ENCODE measurements at places on chromosomes 3 and 15.

DNA sequence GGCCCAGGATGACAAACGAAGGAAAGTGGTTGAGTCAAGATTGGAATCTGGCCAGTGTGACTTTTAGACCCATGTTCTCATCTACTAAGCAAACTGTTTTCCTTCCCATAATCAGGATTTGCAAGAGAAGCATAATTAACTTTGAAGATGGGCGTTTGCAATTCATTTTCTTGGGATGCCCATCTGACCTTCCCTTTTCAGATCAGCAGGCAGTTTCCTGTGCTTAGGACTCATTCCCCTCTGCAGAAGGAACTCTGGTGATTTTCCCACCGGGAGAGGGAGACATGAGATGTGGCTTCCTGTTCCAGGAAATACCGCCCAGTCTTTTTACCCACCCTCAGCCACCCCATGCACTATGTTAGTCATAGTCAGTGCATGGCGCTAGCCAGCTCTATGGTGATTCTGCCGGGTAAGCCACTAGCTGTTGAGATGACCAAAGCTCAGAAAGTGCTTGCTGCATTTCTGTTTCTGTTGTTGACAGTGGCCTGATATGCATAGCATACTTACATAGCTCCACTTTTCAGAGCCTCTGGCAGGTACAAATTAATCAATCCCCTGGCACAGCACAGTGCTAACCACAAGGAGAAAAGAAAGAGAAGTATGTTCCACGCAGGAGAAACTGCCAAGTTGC is 129.4 kb downstream of the VGLL4 start:
- no peak for DNase-seq

- DNase-seq, result no peak
Measured at GRCh38 chr3:98892263-98892662, 9.2 kb downstream of the DCBLD2 start.

DNA sequence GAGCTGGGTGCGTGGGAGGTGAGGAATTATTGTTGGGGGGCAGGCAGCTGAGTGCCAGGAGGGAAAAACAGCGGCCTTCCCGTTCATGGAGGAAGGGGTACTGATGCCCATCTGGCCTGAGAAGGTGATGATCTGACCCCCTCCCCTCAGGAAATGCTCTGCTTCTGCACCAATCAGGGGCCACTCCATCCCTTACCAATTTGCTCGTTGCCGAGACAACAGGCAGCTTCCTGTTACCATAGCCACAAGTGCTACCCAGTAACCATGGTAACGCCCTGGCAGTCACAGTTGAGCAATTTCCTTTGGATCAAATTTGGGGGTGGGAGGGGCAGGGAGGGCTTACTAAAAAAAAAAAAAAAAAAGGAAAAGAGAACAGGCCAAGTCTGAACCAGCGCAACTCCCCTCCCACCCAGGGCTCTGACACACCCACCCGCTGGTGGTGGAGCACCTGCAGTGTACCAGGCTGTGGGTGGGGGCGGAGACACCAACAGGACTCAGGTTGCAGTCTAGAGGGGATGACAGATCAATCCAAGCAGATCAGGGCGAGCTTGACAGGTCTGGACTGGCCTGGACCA is 13.7 kb downstream of the CELF6 start:
- DNase-seq, result peak; percentile 1

- DNase-seq, result no peak
Measured at GRCh38 chr3:123652342-123652984, 67.6 kb upstream of the HACD2 start.

GRCh38 chr15:62785881-62786828 is 256.4 kb upstream of the TPM1 start:
- no peak for DNase-seq

GRCh38 chr3:145869958-145870357 is 291.0 kb downstream of the PLOD2 start:
- no peak for DNase-seq

GRCh38 chr15:45801543-45801942 is 166.7 kb downstream of the SQOR start:
- no peak for DNase-seq

- no peak for DNase-seq
Measured at GRCh38 chr15:73303636-73304035, 65.1 kb downstream of the HCN4 start.

GRCh38 chr15:52391069-52391468 is 95.5 kb upstream of the MYO5C start:
- DNase-seq, result no peak

Data from stimulated activated CD8-positive, alpha-beta memory T cell treated with anti-CD3 and anti-CD28 coated beads, Interleukin-4, amount 100 ng/mL, for 1 hour (primary cell).